ENCODE measurements at places on chromosomes 4 and X.

DNA sequence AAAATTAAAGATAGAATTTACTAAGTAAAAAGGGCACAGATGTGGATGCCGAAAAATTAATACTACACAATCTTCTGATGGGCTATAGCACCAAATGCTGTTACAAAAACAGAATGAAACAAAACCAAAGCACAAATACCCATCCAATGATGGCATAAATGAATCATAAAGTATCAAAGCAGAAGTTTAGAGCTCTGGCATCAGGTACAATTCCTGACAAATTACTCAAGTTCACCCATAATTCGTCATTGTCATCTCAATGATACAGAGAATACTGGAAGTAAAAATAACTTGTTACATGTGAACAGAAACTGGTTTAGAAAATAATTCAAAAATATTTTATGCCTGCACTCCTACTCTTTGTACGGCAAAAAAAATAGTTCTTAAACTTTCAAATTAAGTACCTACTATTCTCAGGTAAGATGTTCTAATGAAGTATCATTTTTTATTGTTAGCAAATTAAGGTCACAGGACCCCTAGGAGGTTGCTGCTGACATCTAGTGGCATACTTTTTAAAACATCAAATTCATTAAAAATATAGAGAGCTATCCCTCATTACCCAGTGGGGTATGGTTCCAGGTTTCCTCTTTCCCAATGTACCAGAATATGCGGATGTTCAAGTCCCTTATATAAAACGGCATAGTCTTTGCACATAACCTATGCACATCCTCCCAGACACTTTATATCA lies 126.1 kb downstream of the INPP4B start:
- DNase-seq, result peak; percentile 44

- no peak for DNase-seq
Observed at GRCh38 chr4:79977131-79977840, 95.7 kb downstream of the ANTXR2 start.

GRCh38 chr4:186900232-186900900 lies 176.7 kb upstream of the FAT1 start:
- no peak for DNase-seq

- DNase-seq, result no peak
Observed at GRCh38 chr4:102104278-102104677, 241.0 kb downstream of the SLC39A8 start.

- no peak for DNase-seq
Observed at GRCh38 chr4:145414226-145414625, 67.4 kb upstream of the SMAD1 start.

GRCh38 chr4:27692868-27693634 lies 832.4 kb downstream of the STIM2 start:
- no peak for DNase-seq
